Dermis microvascular lymphatic vessel endothelial cell (primary cell): ENCODE measurements at places on chromosomes 5 and 9. TPM values are rescaled to one million over a fixed set of nuclear protein-coding genes. Genes with fewer than 3 reads are reported as not detected.
A peak's percentile ranks its signal among the peaks of the same experiment; 100 is the strongest.

- DNase-seq, result no peak
Measured at GRCh38 chr5:13930541-13931171, 13.8 kb downstream of the DNAH5 start.

BARHL1 gene
- not detected in 2 replicates for total RNA-seq

- no peak for DNase-seq
Measured at GRCh38 chr5:134022333-134022732, 17.6 kb upstream of the VDAC1 start.

GRCh38 chr5:170120576-170120975, 14.9 kb downstream of the FOXI1 start:
- no peak for DNase-seq

- peak; percentile 58 for DNase-seq
Measured at GRCh38 chr9:36597412-36598178, 24.9 kb downstream of the MELK start.

GRCh38 chr5:103476811-103477210, 85.8 kb downstream of the NUDT12 start:
- DNase-seq, result no peak

GRCh38 chr5:148729182-148729581, 74.9 kb upstream of the HTR4 start:
- no peak for DNase-seq

DNA sequence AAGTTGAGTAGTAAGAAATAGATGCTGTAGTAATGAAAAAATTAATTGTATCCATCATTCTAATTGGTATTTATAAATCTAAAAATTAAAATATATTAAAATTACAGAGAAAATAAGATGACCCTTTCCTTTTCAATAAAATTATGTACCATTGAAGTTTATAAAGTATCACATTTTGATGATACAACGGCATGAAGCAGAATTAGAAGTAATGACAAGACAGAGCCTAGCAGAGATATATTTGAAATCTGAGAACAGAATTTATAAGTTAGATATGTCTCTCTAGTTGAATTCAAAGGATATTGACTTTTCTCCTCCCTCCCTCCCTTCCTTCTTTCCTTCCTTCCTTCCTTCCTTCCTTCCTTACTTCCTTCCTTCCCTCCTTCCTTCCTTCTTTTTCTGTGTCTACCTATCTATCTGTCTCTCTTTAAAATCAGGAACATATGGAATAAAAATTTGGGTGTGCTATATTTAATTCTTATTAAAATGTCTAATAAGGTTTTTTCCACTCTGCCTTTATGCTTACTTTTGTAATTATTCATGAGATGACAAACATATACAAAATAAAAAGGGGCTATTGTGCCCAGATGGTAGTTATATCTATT, 258.5 kb upstream of the CD180 start:
- no peak for DNase-seq

RIOK2 gene
- total RNA-seq, result 14.3 and 14.8 TPM in 2 replicates

DNA sequence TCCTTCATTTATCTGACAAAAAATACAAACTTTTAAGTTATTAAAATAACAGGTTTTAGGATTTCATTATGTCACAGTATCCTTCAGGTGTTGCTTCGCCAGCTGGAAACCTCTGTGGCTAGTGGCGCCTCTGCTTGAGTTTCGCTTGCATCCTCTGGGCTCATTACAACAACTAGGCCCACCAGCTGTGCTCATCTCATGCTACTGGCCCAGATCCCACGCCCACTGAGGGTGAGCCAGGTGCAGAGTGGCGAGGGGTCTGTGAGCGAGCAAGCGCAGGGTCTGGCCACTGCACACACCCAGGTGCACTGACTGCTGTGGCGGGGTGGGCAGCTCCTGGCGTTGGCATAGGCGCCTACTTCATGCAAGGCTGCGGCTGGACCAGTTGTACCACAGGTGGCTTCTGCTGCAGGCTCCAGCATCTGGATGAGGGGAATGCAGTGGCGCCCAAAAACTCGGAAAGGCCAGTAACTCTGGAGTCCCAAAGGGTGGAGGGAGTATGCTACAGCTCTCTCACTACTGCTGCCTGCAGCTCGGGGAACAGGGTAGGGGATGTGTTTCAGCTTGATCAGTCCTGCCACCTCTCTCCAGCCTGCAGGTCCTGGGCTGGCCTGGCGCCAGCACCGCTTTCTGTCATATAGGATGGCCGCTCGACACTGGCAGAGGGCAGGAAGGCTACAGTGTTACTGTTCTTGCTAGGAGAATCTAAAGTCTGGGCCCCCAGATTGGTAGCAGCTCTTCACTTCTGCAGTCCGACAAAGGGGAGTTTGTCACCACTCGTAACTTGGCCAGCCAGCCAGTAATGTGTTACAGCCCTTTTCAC, 452.1 kb downstream of the TUSC1 start:
- DNase-seq, result no peak
